H1 (cell line): ENCODE measurements at places on chromosomes 5 and 9.
A peak's percentile ranks its signal among the peaks of the same experiment; 100 is the strongest.

- H3K4me1 ChIP-seq: no peaks in the 10 kb centered on the region
- H3K36me3 ChIP-seq: peaks cover 12% of the 10 kb centered on the region
- no peak overlapping the region for H3K4me3 ChIP-seq
- no peaks in the 10 kb centered on the region for H3K27me3 ChIP-seq
- H3K27ac ChIP-seq: no peak overlapping the region
- DNase-seq: no peak
Measured at GRCh38 chr5:157816682-157817386, 42.1 kb downstream of the CLINT1 start.

GRCh38 chr5:44385291-44385900 lies 3.8 kb downstream of the FGF10 start:
- H3K27ac ChIP-seq: no peak overlapping the region
- no peak for DNase-seq

DNA sequence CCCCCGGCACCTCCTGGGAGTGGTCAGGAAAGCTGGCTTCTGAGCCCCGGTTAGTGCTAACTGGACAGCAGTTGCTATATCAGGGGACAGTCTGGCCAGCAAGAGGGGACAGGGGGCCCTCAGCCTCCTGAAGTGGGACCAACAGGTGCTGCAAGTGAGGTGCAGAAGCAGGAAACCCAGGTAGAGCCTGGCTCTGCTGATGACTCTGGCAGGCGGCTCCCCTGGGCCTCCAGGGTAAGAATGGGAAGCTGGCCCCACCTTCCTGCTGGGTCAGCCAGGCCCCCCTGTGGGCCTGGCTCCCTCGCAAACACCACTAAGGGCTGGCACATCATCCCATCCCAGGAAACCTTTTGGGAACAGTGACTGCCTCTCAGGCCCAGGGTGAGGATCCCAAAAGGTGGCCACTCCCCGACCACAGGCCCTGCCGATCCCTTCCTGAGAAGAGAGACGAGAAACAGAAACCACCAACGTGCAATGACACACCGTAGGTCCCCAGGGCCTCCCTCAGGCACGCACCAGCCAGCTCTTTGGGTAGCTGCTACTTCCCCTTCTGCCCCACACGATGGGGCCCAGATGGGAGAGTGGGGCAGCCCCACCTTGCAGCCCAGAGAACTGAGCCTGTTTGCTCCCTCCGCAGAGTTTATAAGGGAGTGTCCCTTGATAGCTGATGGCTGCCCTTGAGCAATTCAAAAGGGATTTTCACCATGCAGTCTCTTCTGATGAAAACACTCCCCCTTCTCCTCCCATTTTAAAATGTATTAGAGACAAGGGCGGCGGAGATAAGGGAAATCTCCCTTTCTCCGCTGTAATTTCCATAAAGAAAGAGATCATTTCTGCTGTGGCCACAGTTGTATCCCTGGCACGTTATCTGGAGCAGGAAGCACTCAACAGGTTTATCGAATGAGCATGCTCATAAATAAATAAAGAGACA lies 76.8 kb downstream of the STK10 start:
- no peak overlapping the region for H3K27ac ChIP-seq
- no peak for DNase-seq
- H3K27me3 ChIP-seq: no peaks in the 10 kb centered on the region

DNA sequence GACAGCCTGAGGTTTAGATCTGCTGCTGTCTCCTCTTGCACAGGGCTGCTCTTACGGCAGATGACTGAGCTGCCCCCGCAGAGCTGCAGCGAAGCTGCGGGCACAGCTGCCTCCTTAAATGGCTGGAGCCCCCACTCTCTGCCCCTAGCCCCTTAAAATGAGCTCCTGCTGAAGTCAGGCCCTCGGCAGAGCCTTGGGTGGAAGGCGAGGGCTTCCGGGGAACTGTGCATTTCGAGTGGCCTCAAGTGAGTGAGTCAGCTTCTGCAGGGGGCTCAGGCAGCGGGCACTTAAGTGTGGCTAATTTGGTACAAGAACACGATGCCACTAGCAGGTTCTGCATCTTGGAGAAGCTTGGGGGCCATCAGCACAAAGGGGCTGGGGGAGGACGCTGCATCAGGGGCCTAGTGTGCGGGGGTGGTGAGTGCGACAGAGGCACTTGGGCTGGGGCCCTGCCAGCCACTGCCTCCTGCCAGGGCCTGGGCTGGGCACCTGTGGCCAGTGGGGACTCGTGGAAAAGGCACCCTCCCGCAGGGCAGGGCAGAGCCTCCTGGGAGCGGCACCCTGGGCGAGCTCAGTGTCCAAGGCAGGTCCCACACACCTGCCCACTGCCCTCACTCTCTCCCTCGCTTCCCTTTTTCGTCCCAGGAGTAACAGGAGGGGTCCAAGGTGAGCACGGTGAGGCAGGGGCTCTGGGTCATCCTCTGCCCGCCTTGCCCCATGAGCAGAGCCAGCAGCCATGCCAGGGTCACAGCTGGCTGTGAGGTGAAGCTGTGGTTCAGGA lies 28.8 kb upstream of the RNU6ATAC start:
- no peak for DNase-seq
- H3K4me1 ChIP-seq: peaks cover 17% of the 10 kb centered on the region
- H3K36me3 ChIP-seq: no peaks in the 10 kb centered on the region
- H3K27me3 ChIP-seq: peaks cover 4% of the 10 kb centered on the region
- H3K27ac ChIP-seq: no peak overlapping the region
- no peak overlapping the region for H3K4me3 ChIP-seq

- H3K27me3 ChIP-seq: no peaks in the 10 kb centered on the region
- DNase-seq: no peak
- peaks cover 26% of the 10 kb centered on the region for H3K4me1 ChIP-seq
- H3K36me3 ChIP-seq: no peaks in the 10 kb centered on the region
- H3K4me3 ChIP-seq: no peak overlapping the region
Measured at GRCh38 chr5:16894236-16895057, 41.6 kb downstream of the MYO10 start.

- no peaks in the 10 kb centered on the region for H3K4me1 ChIP-seq
- H3K36me3 ChIP-seq: no peaks in the 10 kb centered on the region
- no peak overlapping the region for H3K4me3 ChIP-seq
- H3K27ac ChIP-seq: no peak overlapping the region
- H3K27me3 ChIP-seq: no peaks in the 10 kb centered on the region
Measured at GRCh38 chr5:158848634-158849033, 251.1 kb downstream of the EBF1 start.

- H3K4me1 ChIP-seq: peaks cover 3% of the 10 kb centered on the region; the same call in 1 of the 2 replicates
- H3K36me3 ChIP-seq: no peaks in the 10 kb centered on the region
- H3K4me3 ChIP-seq: no peak overlapping the region
- no peak for DNase-seq
- no peaks in the 10 kb centered on the region for H3K27me3 ChIP-seq
- H3K27ac ChIP-seq: peak overlapping the region; percentile 37; the same call in 1 of the 2 replicates
Measured at GRCh38 chr9:88380118-88380517, 8.1 kb upstream of the SPIN1 start.

- H3K36me3 ChIP-seq: no peaks in the 10 kb centered on the region
- H3K4me3 ChIP-seq: no peak overlapping the region
- H3K27me3 ChIP-seq: no peaks in the 10 kb centered on the region
- no peaks in the 10 kb centered on the region for H3K4me1 ChIP-seq
- H3K27ac ChIP-seq: no peak overlapping the region
Measured at GRCh38 chr5:135642488-135642870, 63.7 kb upstream of the CXCL14 start.

- no peak for DNase-seq
- no peak overlapping the region for H3K4me3 ChIP-seq
- H3K36me3 ChIP-seq: no peaks in the 10 kb centered on the region
Measured at GRCh38 chr5:88878976-88879375, 4.0 kb downstream of the MEF2C start.

GRCh38 chr5:111680737-111681413 lies 76.1 kb downstream of the NREP start:
- no peak overlapping the region for H3K27ac ChIP-seq
- no peak overlapping the region for H3K4me3 ChIP-seq
- DNase-seq: no peak
- H3K27me3 ChIP-seq: no peaks in the 10 kb centered on the region
- H3K36me3 ChIP-seq: no peaks in the 10 kb centered on the region

DNA sequence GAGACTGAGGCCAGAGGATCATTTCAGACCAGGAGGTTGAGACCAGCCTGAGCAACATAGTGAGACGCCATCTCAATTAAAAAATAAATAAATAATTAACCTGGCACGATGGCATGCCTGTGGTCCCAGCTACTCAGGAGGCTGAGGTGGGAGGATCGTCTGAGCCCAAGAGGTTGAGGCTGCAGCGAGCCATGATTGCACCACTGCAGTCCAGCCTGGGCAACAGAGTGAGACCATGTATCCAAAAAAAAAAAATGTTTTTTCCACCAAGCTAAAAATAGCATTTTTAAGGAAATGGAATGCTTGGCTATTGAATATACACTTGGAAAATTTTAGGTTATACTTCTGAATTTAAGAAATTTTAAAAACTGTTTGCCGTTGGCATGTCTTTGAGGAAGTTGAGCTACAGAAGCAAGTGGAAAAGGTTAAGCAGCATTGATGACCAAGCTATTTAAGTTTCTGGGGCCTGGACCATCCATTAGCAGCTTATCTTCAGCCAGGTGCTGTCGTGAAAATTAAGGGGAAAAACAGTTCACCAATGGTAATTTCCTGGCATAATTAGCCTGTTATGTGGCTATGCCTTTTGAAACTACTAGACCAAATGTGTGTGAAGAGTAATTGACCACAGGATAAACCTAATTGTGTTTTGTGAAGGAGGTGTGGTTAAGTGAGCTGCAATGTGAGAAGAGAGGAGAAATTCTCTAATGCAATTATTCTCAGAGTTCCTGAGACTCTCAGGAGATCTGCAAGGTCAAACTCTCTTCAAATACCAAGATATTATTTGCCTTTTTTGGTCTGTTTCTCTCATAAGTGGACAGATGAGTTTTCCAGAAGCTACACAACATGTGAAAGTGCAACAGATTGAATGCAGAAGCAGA lies 21.0 kb downstream of the F2R start:
- H3K4me1 ChIP-seq: no peaks in the 10 kb centered on the region
- H3K27ac ChIP-seq: no peak overlapping the region
- no peaks in the 10 kb centered on the region for H3K27me3 ChIP-seq
- no peak overlapping the region for H3K4me3 ChIP-seq
- peaks cover 6% of the 10 kb centered on the region; the same call in 1 of the 2 replicates for H3K36me3 ChIP-seq

DNA sequence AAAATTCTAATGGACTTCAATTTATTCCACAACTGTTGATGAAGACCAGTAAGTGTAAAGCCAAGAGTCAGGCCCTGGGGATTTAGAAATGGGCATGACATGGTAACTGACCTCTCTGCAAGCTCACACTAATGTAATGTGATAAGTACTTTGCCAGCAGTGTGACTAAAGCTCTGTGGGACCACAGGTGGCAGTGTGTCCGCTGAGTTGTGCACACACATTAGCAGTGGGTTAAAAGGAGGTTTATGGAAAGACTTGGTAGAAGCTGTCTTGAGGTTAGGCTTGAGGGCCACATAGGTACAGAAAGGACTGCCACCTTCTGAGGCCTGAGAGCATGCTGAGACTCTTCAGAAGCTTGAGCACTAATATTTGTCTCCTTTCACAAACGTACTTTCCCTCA lies 67.6 kb downstream of the UBAP1 start:
- no peaks in the 10 kb centered on the region for H3K27me3 ChIP-seq
- DNase-seq: no peak

DNA sequence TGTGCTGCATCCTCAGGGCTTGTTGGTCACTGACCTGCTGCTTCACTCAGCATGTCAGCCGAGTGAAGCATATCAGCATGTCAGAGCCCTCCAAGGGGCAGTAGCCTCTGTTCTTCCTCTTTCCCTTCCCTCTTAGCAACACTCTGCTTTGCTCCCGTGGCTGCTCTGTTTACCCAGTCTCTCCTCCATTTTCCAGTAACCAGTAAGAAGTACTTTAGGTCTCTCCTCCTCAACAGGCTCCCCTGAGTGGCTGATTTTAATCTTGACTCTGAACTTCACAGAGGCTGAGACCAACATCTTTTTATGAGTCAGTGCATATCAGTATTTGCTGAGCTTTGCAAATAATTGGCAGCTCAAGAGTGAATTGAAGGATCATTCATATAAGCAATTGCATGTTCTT lies 18.6 kb upstream of the ADRB2 start:
- H3K4me3 ChIP-seq: no peak overlapping the region
- H3K27ac ChIP-seq: no peak overlapping the region
- H3K27me3 ChIP-seq: no peaks in the 10 kb centered on the region
- H3K36me3 ChIP-seq: no peaks in the 10 kb centered on the region

DNA sequence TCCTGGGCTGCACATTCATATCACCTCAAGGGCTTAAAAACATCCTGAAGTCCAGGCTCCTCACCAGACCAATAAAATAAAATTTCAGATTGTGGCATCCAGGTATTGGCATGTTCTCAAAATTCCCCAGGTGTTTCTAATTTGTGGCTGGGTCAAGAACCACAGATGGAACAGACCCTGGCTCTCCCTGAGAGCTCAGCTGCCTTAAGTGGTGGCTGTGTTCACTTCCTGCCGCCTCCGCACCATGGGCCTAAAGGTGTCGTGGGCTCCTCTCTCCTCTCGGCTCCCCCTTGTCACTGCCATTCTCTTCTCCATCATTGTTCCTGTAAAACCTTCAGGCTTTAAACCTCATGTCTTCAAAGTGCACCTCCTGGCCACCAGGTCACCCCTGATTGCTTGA lies 17.8 kb upstream of the CCNJL start:
- no peak for DNase-seq
- no peaks in the 10 kb centered on the region for H3K36me3 ChIP-seq
- no peak overlapping the region for H3K4me3 ChIP-seq
- H3K27ac ChIP-seq: no peak overlapping the region
- no peaks in the 10 kb centered on the region for H3K27me3 ChIP-seq

DNA sequence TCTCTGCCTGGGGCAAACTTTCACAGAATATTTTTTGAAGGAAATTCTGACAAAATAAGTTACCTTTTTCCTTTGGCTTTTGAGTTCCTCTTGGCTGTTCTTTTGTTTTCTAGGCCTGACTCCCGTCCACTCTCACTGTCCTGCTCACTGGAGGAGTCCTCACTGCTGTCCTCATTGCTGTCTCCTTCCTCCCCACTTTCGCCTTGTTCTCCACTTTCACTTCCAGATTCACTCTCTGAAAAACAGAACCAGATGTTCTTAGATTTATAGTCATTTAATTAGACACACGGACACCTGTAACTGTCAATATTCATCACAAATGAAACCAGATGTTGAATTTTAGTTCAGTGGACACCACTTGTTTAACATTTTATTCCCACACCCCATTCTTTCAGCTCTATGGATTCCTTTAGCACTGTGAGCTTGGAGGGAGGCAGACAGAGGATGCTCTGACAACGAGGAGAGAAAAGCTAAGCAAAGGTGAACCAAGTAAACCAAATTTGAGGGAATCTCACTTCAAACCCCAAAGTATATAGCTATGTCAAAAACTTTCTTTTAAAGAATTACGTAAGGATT lies 180.7 kb downstream of the AP3B1 start:
- peaks cover 12% of the 10 kb centered on the region; the same call in 1 of the 2 replicates for H3K36me3 ChIP-seq
- no peak overlapping the region for H3K4me3 ChIP-seq
- H3K4me1 ChIP-seq: no peaks in the 10 kb centered on the region
- H3K27ac ChIP-seq: no peak overlapping the region

- DNase-seq: no peak
- no peaks in the 10 kb centered on the region; the same call in 1 of the 2 replicates for H3K4me1 ChIP-seq
- H3K36me3 ChIP-seq: no peaks in the 10 kb centered on the region
- H3K27ac ChIP-seq: no peak overlapping the region
Measured at GRCh38 chr9:4086119-4087090, 213.5 kb downstream of the GLIS3 start.

GRCh38 chr5:176541338-176542134 lies 4.3 kb upstream of the RNF44 start:
- peak overlapping the region; percentile 2; the same call in 1 of the 2 replicates for H3K4me3 ChIP-seq
- H3K27me3 ChIP-seq: no peaks in the 10 kb centered on the region
- peaks cover 18% of the 10 kb centered on the region for H3K4me1 ChIP-seq
- DNase-seq: no peak
- no peaks in the 10 kb centered on the region for H3K36me3 ChIP-seq
- no peak overlapping the region for H3K27ac ChIP-seq

GRCh38 chr5:90289837-90290236 lies 119.7 kb downstream of the CETN3 start:
- no peak overlapping the region for H3K4me3 ChIP-seq
- H3K27me3 ChIP-seq: no peaks in the 10 kb centered on the region
- H3K4me1 ChIP-seq: no peaks in the 10 kb centered on the region
- no peak overlapping the region for H3K27ac ChIP-seq
- H3K36me3 ChIP-seq: no peaks in the 10 kb centered on the region
